Fibroblast of skin of right biceps (primary cell): ENCODE measurements at places on chromosomes 11 and 22.
A peak's percentile ranks its signal among the peaks of the same experiment; 100 is the strongest.

DNA sequence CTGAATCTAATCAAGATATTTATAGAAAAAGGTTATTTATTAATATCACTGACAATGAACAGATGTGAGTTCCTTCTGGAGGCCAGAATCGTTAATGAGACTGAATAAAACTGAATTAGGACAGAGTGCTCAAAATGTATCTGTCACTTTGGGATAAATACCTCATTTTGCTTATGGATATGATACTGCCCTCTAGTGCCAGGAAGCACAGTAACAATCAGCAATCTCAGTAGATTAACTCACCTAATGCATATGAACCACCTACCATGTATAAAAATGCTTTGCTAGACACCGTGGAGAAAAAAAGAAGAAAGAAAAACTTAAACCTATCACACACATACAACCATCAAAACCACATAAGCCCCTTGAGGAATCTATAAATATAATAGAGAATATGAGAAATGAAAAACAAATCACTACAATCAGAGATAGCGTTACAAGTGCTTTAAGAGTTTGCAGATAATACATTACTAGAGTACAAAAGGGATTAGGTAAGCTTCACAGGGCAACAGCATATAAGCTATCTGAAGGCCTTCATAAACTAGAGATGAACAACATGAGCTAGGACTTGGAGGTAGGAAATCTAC, 117.4 kb downstream of the SGSM3 start:
- DNase-seq, result peak; percentile 43

DNA sequence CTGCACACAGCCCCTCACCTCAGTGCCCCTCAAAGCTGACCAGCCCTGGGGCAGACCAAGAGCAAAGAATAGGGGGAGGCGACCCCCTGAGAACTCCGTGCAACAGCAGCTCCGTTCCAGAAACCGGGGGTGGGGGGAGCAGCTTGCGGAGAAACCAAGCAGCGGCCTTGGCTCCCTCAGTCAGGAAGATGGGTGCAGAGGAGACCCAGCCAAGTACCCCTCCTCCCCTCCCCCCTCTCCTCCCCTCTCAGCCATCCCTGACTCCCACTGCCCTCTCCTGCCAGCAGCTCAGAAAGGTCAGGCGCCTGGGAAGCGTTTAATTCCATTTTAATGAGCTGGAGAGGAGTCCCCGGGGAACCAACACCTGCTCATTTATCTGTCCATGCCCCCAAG, 78.9 kb downstream of the PDE2A start:
- no peak for DNase-seq

DNA sequence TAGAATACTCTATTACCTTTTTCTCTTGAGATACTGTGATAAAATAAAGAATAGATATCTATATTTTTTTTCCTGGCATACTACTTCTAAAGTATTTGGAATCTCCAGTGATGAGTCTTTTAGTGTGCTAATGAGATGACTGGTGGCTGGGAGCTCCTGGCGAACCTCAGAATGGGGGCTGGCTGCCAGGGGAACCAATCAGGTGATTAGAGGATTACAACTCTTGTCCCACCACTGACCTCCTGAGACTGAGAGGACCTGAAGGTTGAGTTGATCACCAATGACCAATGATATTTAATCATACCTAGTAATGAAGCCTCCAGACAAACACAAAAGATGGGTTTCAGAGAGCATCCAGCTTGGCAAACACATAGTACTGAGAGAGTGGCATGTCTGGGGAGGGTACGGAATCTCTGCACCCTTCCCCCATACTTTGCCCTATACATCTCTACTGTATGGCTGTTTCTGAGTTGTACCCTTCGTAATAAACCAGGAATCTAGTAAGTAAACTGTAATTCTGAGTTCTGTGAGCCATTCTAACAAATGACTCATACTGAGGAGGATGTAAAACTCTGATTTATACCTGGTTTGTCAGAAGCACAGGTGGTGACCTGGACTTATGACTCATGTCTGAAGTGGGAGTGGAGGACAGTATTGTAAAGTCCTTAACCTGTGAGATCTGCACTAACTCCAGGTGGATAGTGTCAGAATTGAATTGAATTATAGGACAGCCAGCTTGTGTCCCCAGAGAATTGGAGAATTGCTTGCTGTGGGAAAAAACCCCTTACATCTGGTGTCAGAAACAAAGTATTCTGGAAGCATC, 325.3 kb upstream of the LRRC4C start:
- peak; percentile 31 for DNase-seq

DNA sequence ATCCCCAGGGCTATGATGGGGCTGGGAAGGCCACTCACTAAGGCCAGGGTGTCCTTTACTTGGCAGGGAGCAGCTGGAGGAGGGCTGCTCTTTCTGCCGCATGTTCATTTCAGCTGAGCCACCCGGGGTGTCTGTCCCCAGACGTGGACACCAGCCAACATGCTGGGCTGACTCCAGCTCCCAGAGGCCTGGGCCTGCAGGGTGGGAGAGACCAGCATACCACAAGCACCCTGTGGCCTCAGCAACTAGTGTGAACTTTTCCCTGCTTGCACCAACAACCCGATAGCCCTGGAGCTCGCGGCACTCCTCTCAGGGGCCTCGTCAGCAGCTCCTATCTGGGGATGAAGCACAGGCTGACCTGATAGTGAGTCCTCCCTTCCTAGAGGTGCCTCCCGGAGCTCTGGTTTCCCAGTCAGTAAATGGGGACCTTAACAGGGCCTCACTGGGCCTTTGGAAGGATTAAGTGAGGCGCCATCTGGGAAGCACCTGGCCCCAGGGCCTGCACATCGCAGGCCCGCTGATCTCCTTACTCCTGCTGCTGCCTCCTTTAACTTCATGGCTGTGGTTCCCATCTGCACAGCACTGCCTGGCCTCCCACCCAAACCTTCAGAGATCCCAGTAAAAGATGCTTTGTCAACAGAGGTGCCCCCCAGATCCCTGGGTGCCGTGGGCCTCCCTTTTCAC, 83.4 kb downstream of the GALNT18 start:
- DNase-seq, result no peak

DNA sequence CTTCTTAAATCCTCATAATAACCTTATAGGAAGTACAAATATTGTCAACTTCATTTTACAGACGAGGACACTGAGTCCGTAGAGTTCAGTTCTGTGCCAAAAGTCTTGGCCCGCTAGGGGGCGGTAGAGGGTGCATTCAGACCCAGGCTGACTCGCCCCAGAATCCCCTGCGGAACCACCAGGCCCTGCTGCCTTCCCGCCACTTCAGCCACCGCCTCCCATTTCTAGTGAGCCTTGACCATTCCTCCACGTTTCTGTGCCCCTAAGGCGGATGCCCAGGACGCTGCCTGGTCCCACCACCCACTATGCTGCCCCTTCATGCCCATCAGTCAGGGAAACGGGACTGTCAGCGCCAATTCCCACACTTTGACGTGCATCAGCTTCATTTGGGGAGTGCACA, 19.1 kb downstream of the SYT13 start:
- DNase-seq, result no peak

- peak; percentile 67 for DNase-seq
Measured at GRCh38 chr11:65429724-65430405, 7.3 kb downstream of the NEAT1 start.

DNA sequence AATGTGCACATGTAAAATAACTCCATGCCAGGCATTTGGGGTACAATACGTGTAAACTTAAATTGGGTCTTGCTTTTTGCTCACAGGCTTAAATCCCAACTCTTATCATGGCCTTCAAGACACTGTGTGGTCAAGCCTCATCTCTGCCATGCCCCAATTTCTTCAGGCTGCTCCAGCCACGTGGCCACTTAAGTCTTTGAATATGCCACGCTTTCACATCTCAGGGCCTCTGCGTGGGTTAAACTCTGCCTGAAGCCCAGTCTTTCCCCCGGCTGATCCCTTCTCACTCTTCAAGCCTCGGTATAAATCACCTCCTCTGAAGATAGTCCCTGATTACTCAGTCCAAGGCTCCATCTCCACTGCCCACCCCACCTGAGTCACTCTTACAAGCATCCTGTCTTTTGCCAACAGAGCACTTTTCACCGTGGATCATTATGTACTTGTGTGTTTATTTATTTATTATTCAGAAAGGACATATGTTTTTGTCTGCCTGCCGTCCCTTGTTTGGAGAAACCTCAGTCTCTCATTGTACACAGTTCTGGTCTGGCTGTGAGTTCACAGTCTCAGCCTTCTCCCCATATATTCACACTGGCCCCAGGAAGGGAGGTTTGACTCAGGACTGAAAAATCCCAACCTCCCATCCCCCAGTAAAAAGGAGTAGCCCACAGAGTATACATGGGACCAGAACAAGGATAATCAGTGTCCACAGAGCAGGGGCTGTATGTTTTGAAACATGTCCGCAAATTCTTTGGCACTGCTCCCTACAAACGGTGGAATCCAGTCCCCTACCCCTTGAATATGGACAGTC, 344.7 kb downstream of the MN1 start:
- DNase-seq, result peak; percentile 97

DNA sequence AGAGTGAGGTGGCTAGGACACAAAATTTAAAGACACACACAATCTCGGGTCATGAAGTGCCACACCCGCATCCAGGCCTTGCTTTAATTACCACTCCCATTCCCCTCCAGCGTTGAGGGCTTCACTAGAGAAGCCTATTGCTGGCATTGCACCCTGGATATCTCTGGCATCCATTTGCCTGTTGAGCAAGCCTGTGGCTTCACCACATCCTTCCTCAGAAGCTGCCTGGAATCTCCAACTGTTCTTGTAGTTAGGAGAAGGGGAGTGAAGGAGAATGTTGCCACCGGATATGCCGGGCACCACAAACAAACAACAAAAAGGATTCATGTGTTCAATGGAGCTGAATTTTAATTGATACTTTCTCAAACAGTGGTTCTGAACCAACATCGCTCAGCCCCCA, 34.4 kb upstream of the RCN1 start:
- DNase-seq, result peak; percentile 76

GRCh38 chr11:26493616-26494015, 78.4 kb downstream of the MUC15 start:
- no peak for DNase-seq

- DNase-seq, result peak; percentile 25
Measured at GRCh38 chr11:106228996-106229395, 151.5 kb downstream of the AASDHPPT start.

- DNase-seq, result no peak
Measured at GRCh38 chr22:47659467-47660223, 897.2 kb downstream of the TBC1D22A start.

GRCh38 chr22:45689211-45689610, 17.6 kb downstream of the ATXN10 start:
- no peak for DNase-seq

DNA sequence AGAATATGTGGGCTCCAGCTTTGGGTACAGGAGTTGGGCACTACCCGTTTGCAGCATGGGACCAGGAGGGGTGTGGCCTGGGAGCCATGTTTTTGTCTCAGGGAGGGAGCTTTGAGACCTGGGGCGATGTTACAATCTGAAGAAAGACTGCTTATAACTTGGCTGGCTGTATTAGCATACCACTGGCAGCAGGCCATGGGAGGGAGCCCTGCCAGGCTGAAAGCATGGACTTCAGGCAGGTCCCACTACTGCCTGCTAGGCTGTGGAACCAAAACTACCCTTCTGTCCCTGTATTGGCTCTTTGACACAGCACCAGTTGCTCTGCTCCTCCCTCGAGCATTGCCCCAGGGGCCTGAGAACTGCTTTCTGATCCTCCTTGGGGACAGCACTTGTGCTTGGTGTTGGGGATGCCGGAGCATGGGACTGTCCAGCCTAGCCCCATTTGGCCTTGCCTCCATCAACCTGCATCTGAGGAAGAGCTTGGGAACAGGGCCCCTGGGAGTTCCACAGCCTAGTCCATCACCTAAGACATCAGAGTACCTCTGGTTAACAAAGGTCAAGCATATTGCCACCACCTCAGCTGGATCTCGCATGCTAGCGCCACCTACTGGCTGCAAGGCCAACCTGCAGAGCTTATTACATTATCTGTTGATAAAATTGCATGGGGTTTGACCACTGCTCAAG, 217.4 kb downstream of the SBF2 start:
- peak; percentile 38 for DNase-seq

- no peak for DNase-seq
Measured at GRCh38 chr22:24584871-24585411, 7.9 kb downstream of the LRRC75B start.

DNA sequence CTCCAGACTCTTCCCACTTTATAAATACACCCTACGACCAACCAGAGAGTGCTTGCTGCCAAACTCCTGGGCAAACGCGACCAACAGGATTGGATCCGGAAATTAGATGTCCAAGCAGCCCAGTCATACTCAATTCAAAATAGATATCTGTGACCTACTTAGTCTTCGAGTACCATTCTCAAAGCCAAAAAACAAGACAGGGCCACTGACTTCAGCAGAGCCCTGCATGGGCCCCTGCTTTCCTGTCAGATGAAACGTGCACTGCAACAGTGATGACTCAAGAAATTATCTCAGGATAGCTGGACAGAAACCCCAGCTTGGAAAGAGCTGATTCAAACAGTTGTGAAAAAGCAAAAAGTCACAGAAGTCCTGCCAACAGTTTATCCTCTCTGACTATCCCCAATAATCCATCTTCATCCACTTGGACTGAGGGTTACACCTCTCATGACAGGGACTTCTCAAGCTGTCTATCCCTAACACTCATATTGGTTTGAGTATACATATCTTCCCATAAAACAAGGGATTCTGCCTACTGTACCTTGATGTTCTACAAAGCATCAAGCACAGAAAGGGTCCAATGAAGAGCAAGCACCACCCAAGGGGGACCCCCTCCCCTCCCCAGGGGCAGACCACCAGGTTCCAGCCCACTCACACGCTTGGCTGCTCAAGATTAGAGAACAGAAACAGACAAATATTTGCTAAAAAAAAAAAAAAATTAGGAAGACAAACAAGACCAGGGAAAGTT, 17.4 kb downstream of the SMCO4 start:
- peak; percentile 46 for DNase-seq

DNA sequence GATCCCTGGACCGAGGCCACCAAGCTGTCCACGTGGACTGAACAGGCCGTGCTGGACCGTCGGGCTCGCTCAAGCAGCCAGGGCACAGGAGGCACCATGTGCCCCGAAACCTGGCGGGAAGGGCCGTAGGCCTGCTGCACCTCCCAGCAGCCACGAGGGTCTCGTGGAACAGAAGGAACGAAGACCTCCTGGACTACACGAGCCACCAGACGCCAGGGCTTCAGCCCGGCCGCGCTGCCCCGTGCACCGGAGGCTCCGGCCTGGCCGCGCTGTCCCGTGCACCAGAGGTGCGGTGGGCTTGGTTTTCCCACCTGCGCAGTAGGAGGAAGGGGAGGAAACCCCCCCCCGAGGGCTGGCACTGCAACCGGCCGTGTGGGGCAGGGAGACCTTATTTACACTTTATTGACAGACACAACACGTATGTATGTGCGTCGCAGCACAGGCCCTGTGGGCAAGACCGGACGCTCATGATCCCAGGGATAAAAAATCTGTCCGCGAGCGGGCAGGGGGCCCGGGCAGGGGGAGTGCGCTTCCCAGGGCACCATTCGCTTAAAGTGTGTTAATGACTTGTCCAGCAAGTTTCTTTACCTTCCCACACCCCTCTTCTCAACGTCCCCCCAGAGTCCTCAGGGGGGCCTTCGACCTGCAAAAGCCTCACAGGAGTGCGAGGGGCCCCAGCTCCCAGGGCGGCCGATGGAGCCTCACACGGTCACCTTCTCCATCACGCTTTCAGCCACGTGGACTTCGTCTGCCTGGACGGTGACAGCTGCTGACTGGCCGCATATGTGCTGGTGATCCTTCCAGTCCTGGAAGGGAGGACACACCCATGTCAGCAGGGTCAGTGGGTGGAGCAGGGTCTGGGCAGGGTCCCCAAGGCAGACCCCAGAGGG, 7.0 kb downstream of the DRD4 start:
- DNase-seq, result no peak

- no peak for DNase-seq
Measured at GRCh38 chr22:19737846-19738663, 14.7 kb downstream of the GP1BB start.

GRCh38 chr22:43136255-43136654, 6.9 kb downstream of the MCAT start:
- DNase-seq, result peak; percentile 30
